ENCODE measurements at places on chromosomes 2 and 18. TPM values are rescaled to one million over a fixed set of nuclear protein-coding genes. Genes with fewer than 3 reads are reported as not detected.

The MAP3K19 gene
- not detected for total RNA-seq

The TUBA3D gene
- not detected for total RNA-seq

The TLX2 gene
- total RNA-seq, result not detected

The INHBB gene
- 0.66 TPM for total RNA-seq

The ALLC gene
- not detected for total RNA-seq

The KCNIP3 gene
- 0.15 TPM for total RNA-seq

The AKAIN1 gene
- total RNA-seq, result not detected

The OR6B2 gene
- total RNA-seq, result not detected

The NYAP2 gene
- not detected for total RNA-seq

The CDH19 gene
- total RNA-seq, result 0.57 TPM

The PLB1 gene
- 1.1 TPM for total RNA-seq

The TPO gene
- 1.9 TPM for total RNA-seq

The RBBP8 gene
- total RNA-seq, result 43.1 TPM

The SP3 gene
- 63.9 TPM for total RNA-seq

All from esophagus squamous epithelium (tissue), 5 donors.